CD4-positive, alpha-beta memory T cell (primary cell): ENCODE measurements at places on chromosomes 5 and 9. TPM values are rescaled to one million over a fixed set of nuclear protein-coding genes. Genes with fewer than 3 reads are reported as not detected.

Gene CARTPT
- not detected for total RNA-seq

Gene C6
- not detected for total RNA-seq

Gene PCDHA9
- total RNA-seq = not detected

Gene PLPPR1
- not detected for total RNA-seq

Gene OR1L4
- total RNA-seq = not detected

Gene SETX
- total RNA-seq = 91.3 TPM

Gene SPATA9
- not detected for total RNA-seq

Gene TMC1
- not detected for total RNA-seq

Gene FOXD4L3
- total RNA-seq = not detected

Gene PCDHB14
- 0.15 TPM for total RNA-seq

Gene RBM18
- 21.3 TPM for total RNA-seq

Gene TRMT10B
- total RNA-seq = 24.3 TPM

Gene OR2K2
- total RNA-seq = not detected

Gene LCN15
- not detected for total RNA-seq

DNA sequence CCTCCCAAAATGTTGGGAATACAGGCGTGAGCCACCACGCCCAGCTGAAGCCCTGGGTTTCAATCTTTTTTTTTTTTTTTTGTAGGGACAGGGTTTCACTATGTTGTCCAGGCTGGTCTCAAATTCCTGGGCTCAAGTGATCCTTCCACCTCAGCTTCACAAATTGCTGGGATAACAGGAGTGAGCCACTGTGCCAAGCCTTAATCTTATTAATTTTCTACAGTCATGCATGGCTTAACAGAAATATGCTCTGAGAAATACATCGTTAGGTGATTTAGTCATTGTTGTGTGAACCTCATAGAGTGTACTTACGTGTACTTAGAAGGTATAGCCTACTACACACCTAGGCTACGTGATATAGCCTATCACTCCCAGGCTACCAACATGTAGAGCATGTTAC, 31.0 kb downstream of the GLDC start:
- DNase-seq = no peak

- DNase-seq = no peak
Measured at GRCh38 chr9:122403381-122404000, 32.7 kb downstream of the PTGS1 start.

GRCh38 chr9:32596096-32596865, 23.3 kb upstream of the NDUFB6 start:
- no peak for DNase-seq

DNA sequence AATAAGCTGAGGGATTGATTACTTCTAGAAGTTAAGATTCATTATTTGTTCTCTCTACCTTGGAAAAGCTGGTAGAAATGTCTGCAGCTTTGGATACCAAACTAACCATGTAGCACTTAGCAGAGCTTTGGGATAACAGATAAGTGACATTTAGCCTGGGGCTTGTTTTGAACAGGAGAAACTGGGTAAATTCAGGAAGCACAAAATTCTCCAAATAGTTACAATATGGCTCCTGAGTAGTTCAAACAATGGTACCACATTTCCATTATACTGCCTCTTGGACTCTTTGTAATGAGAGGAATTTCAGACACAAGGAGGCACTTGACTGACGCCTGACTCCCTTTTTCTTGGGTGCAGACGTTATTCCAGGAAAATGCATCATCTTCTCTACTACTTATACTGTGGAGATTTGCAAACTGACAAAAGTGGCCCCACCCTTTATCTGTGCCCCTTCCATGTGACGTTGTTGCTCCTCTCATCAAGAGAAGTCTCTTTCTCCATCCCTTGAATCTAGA, 22.5 kb downstream of the PRUNE2 start:
- no peak for DNase-seq

DNA sequence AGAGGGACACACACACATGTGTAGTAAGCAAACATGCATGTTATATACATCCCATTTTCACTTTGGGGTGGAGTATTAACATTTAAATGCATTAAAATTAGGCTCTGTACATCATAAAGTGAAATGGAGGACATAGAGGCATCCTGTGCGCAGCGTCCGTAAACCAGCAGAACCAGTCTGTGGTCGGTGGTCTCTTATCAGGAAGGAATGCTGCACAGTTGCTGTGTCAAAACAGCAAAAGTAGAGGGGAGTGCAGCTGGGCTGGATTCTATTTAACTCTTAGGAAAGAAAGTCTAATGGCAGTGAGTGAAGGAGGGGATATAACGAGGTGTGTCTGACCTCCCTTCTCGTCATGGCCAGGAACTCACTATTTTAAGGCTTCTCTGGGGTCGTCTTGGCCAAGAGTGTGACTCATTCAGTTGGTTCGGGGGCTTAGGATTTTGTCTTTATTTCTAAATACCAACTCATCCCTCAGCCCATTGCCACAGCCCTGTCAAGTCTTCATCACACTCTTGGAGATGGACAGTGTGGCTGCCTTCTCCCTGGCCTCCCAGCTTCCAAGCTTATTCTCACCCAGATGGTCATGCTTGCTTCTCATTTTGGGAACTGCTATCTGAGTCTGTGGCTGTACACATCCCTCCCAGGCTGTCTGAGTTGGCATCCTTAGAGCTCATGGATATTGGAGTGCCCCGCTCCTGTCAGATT, 20.1 kb upstream of the CXCL14 start:
- no peak for DNase-seq

DNA sequence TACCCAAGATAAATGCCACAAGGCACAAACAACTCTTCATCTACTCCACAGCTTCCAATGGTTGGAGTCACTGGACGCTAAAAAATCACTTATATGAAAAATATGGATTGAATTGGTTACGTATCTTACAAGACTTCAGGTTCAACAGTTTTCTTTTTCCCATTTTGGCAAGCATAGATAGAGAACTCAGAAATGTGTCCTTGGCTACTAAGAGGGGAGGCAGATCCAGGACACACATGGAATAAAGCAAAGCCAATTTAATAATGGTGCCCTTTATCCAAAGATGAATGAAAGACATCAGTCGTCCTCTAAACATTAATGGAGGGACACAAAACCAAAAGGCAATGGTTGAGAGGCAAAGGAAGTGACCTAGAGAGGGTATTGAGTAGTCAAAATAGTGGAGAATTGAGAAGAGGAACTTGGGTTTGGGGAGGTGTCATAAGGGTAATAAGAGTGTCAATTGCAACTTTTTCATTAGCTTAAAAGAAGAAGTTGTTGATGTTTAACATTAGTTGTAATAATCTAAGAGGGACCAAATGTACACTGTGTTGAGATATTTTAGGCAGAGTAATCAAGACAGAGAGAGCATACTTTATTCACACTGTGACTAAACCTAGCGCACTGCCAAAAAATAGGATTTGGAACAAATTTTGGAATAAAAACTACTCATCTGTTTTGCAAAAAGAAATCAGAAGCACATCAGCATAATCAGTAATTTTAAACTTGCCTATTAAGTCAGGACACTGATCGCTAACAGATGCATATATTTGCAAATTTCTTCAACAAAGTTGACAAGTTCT, 308.2 kb downstream of the ARL15 start:
- DNase-seq = no peak

GRCh38 chr9:26357803-26358344, 534.7 kb downstream of the CAAP1 start:
- DNase-seq = no peak

DNA sequence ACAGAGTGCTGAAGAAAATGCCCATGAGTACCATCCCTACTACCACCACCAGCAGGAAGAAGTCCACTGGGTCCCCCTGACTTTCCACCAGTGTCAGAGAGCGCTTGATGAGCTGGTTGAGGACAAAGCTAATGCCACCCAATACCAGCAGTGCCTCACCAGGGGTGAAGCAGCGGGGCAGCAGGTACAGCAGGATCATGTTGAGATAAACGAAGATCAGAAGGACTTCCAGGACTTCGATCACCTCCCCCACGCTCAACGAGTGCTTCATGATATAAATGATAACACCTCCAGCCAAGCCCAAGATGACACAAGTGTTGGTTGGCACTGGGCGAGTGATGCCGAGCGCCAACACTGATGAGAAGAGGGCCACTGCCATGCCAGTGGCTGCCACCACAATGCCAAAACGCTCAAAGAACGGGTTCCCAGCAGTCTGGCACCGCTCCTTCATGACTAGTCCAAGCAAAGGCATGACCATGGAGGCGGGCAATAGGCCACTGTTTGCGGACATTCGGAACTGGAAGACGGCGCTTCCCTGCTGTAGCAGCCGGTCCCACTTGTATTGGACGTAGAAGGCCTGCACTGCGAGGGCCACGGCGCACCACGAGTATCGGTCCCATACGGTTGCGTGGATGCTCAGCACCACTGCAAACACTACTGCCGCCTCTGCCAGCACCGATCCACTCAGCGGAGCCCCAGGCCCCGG, 679 bp downstream of the DOLK start:
- DNase-seq = no peak

- DNase-seq = no peak
Measured at GRCh38 chr9:136685790-136686533, 1.3 kb downstream of the AGPAT2 start.

GRCh38 chr5:136295914-136296313, 69.4 kb downstream of the TRPC7 start:
- no peak for DNase-seq

DNA sequence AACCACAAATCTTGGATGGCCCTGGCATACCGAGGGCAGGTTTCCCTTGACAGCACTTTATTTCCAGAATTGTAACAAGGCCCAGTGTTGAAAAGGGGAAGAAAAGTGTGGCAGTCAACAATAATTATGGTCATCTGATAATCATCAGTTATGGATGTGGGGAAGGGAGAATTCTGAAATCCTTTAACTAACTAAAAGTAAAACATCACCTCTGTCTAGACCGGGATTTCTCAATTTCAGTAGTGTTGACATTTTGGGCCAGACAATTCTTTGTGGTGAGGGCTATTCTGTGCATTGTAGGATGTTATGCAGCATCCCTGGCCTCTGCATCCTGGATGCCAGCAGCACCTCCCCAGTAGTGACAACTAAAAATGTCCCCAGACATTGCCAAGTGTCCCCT, 140.4 kb downstream of the PSAT1 start:
- DNase-seq = no peak

DNA sequence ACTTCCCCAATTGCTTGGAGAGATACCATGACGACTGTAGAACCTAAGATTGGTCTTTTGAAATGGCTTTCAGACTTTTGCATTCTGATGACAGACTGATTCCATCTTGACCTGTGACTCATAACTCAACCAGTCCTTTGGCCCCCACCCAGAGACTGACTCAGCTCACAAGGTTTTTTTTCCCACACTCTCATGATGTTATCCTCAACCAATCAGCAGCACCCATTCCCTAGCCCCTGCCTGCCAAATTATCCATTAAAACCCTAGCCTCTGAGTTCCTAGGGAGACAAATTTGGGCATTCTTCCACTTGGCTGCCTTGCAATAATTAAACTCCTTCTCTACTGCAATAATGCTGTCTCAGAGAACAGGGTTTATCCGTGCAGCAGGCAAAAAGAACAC, 1263.3 kb upstream of the CDH9 start:
- DNase-seq = no peak
